ENCODE measurements at places on chromosomes 3 and 15.
A peak's percentile ranks its signal among the peaks of the same experiment; 100 is the strongest.

DNA sequence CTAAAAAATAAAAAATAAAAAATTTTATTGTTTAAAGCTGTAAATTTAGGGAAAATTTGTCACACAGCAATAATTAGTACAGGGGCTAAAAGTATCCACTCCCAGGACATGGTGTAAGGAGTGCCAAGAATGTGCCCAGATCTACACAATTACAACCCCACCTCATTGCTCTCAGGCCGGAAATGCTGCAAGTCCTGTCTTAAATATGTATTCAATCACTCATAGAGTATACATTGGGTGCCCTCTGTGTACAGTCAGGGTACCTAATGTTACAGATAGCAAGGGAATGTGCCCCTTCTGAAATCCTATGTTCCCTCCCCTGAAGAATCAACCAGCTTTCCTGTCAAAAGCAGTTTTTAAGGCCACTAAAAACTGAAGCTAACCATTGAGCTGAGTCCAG is 106.6 kb downstream of the MECOM start:
- no peak for DNase-seq

DNA sequence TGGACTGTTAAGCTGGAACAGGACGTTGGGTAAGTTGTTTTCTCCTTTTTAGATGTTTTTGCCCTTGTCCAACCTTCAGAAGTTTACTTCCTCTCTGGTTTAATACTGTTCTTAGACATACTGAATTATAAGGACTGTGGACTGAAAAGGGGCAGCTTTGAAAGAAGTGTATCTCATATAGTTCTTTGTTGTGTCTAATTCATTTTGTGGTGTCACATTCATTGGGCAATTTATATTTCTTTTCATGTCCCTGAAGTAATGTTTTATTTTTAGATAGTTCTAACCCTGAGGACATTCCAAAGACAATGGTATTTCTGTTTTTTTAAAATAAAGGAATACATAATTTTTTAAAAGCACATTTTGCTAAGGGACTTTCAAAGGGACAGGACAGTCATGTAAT is 45.2 kb downstream of the TMEM108 start:
- DNase-seq, result no peak

DNA sequence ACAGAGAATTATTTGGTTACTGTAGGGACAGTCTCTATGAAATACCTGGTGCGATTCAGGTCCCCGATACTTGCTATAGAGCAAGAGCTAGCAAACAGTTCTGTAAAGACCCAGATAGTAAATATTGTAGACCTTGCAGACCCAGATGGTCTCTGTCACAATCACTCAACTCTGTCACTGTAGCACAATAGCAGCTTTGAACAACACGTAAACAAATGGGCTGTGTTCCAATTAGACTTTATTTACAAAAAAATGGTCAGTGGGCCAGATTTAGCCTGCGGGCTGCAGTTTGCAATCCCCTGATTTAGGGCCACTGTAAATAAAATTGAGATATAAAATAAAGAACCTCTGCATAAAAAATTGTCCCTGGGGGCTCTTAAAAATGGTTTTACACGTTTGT is 127.7 kb downstream of the SV2B start:
- no peak for DNase-seq

- peak; percentile 80 for DNase-seq
These were observed 4.5 kb downstream of the LRRC31 start for GRCh38 chr3:169865176-169865767.

GRCh38 chr3:12896063-12896985 is 55.0 kb upstream of the RPL32 start:
- peak; percentile 32 for DNase-seq

- no peak for DNase-seq
These were observed 340.7 kb downstream of the CNTN3 start for GRCh38 chr3:74273555-74274402.

DNA sequence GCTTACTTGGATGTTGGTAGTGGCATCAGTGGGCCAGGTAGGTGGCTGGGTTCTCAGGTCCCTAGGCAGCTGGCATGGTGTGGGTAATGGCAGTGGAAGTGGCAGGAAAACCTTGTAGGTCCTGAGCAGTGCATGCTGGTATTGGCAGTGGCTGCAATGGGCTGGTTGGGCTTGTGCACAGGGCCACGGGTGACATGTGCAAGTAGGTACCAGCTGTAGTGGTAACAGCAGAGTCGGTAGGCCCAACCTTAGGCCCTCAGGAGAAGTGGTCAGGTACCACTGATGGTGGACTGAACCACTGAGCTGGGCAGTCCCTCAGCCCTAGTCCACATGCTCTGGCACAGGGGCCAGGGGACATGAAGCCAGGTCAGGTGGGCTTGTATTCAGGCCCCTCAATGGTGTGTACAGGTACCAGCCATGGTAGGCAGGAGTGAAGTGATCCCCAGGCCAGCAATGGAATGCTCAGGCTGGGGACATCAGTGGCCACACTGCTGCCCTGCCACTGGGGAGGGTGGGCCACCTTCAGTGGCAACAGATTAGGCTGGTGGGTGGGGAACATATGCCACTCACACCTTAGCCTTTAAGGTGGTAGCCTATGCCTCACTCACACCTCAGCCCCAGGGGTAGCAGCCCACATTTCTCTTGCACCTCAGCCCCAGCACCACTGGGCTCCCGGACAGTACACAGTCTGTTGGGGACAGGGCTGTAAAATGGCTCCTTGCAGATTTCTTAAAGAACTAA is 118.1 kb downstream of the LRRK1 start:
- DNase-seq, result no peak

DNA sequence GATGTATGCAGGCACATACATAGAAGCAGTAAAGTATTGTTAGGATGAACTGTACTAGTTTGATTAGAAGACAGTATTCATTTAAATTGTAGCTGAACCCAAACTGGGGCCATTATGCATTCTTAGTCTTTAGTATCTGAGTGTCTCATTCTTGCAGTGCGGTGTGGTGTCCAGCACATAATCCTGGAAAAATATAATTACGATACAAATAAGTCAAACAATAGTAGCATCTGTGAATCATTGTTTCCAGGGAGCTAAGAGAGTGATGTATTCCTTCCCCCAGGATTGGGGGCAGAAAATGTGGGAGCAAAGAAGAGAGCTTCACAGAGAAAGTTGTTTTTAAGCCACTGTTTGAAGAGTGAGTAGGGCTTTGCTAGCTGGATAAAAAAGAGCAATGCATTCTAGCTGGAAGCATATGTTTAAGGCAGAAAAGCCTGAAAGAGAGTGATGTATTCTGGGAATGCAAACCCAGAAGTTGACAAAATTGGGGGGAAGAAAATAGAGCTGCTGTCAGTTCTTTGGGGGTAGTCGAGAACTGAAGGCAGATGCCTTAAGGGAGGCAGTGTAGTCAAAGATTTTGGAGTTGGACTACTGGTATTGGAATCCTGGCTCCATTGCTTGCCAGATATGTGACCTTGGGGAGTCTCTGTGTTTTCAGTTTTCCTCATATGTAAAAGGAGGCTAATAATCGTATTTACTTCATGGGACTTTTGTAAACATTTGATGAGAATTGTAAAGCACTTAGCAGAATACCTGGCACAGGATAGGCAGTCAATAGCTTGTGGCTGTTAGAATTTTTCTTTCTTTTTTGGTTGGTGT is 14.1 kb downstream of the SLMAP start:
- DNase-seq, result no peak

GRCh38 chr15:59166166-59166565 is 40.5 kb upstream of the LDHAL6B start:
- peak; percentile 34 for DNase-seq

Measured in inflammatory macrophage (primary cell).